ENCODE measurements at places on chromosomes 5 and 9.

- DNase-seq = no peak
These were observed 405.4 kb upstream of the ACTBL2 start for GRCh38 chr5:57887851-57888621.

GRCh38 chr5:54637654-54638053 lies 120.1 kb downstream of the SNX18 start:
- no peak for DNase-seq

DNA sequence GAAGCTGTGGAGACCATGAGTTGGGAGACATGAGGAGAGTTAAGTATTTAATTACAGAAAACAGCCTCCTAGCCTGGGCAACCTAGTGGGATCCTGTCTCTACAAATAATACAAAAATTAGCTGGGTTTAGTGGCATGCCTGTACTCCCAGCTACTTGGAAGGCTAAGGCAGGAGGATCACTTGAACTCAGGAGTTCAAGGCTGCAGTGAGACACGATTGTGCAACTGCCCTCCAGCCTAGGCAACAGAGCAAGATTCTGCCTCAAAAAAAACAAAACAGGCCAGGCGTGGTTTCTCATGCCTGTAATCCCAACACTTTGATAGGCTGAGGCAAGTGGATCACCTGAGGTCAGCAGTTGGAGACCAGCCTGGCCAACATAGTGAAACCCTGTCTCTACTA lies 52.6 kb downstream of the AQP7 start:
- no peak for DNase-seq

GRCh38 chr5:14749579-14750101 lies 85.1 kb downstream of the OTULIN start:
- DNase-seq = no peak

GRCh38 chr5:135229679-135230132 lies 169.3 kb downstream of the MACROH2A1 start:
- no peak for DNase-seq

- DNase-seq = no peak
These were observed 527.2 kb downstream of the NR2F1-AS1 start for GRCh38 chr5:93053825-93054224.

GRCh38 chr9:89410641-89411350 lies 87.1 kb downstream of the SEMA4D start:
- DNase-seq = no peak

- no peak for DNase-seq
These were observed 222.9 kb downstream of the PSAT1 start for GRCh38 chr9:78519786-78520185.

DNA sequence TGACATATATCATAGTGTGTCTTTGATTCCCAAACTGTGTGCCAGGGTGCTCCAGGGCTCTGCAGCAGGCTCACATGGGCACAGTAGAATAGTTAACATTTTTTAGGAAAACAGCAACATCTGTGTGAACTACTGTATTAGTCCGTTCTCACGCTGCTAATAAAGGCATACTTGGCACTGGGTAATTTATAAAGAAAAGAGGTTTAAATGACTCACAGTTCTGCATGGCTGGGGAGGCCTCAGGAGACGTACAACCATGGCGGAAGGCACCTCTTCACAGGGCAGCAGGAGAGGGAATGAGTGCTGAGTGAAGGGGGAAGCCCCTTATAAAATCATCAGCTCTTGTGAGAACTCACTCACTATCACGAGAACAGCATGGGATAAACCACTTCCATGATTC lies 82.7 kb downstream of the EGFLAM start:
- DNase-seq = no peak

GRCh38 chr5:141814064-141814964 lies 63.9 kb downstream of the PCDH1 start:
- peak; percentile 24 for DNase-seq

DNA sequence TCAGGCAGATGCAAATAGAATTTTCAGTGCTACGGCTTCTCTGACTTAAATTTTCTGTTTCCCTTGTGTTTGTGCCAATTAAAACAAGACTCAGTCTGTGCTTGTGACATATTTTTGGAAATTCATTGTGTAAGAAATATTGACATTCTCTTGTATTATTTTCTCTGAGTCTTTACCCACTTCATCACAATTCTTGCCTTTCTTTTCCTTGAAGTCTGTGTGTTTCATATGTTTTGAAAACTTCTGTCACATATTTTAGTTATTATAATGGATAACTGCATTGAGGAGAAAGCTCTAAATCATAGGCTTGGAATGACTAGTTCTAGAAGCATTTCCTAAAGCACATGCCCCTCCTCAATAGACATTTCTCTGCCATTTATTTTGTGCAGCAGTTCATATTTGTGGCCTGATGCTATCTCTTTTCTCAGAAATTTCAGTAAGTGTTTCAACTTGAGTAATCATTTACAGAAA lies 206.6 kb downstream of the PALM2AKAP2 start:
- DNase-seq = no peak

- no peak for DNase-seq
These were observed 35.6 kb downstream of the RBM27 start for GRCh38 chr5:146238973-146239372.

DNA sequence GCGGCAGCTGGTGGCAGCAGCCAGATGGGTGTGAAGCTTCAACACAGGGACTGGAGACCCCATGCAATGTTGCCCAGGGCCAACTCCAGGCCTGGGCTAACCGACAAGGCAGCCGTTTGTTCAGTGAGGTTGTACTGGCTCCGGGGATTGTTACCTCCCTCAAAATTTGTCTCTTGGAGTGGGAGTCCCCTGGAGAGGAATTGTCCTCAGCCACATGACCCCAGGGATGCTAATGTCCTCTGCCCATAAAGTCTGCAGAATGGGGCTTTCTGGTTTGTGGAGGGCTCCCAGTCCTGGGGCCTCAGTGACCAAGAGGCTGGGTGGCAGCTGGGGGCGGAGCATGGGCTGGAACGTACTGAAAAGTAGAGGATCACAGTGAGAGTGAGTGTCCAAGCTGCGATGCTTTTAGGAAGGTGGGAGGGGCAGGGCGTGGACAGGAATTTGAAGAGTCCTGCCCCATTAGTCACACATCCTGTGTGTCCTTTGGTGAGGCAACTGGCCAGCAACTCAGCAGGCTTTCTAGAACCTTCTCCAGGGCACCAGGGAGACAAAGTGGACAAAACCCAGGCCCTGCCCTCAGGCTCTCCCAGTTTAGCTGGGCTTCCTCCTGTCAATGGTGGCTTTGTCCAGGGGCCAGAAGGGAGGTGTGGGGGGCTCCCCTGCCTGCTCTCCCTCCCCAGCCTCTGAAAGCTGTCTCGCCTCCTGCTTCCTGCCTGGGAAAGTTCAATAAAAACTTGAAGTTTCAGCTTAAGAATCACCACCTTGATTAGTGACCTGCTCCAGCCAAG lies 114.0 kb downstream of the NSG2 start:
- no peak for DNase-seq

DNA sequence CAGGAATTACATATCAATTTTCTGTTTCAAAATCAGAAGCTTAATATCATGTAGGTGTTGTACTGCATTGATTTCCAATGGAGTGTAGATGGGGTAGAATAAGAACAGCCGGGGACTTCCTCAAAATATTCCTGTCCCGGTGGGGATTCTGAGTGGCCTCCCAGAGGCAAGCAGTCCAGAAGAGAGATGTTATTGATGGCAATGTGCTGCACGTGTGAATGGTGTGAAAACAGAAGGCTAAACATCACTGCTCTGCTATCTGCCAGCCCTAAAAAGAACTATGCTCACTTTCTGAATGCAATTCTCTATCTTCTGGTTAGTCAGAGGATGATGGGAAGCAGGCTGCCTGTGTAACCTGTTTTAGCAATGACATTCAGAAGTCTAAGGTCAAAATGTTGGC lies 91.0 kb upstream of the CKMT2 start:
- DNase-seq = no peak

GRCh38 chr9:17878810-17879370 lies 300.0 kb downstream of the SH3GL2 start:
- DNase-seq = no peak

DNA sequence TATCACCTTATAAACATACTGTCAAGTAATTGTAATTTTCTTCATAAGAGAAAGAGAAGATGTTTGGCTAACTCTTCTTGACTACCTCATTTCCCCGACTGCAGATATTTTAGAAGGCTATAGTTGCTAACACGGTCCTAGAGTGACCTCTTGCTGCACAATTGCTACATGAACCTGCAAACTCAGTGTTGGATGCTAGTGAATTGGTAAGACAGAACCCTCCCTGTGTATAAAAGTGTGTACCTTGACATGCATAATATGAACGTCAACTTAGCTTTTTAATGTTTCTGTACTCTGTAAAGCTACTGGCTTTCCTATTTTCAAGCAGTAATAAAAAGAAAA lies 46.7 kb upstream of the CER1 start:
- DNase-seq = no peak

DNA sequence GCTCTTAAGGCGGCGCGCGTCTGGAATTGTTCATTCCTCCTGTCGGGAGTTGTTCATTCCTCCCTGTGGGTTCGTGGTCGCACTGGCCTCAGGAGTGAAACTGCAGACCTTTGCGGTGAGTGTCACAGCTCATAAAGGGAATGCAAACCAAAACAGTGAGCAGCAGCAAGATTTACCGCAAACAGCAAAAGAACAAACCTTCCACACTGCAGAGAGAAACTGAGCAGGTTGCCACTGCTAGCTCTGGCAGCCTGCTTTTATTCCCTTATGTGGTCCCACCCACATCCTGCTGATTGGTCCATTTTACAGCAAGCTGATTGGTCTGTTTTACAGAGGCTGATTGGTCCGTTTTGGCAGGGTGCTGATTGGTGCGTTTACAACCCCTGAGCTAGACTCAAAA lies 1365.3 kb upstream of the WWC1 start:
- DNase-seq = no peak

- no peak for DNase-seq
These were observed 4.5 kb downstream of the FBXW5 start for GRCh38 chr9:136939996-136940525.

DNA sequence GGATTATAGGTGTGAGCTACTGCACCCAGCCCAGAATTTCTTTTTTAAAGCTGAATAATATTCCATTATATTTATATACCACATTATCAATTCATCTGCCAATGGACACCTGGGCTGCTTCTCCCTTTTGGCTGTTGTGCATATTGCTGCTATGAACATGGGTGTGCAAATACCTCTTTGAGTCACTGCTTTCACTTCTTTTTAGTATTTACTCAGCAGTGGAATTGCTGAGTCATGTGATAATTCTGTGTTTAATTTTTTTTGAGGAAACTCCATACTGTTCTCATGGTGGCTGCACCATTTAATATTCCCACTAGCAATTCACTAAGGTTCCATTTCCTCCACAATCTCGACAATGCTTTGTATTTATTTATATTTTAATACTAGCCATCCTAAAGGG lies 36.1 kb upstream of the KIF4B start:
- no peak for DNase-seq

DNA sequence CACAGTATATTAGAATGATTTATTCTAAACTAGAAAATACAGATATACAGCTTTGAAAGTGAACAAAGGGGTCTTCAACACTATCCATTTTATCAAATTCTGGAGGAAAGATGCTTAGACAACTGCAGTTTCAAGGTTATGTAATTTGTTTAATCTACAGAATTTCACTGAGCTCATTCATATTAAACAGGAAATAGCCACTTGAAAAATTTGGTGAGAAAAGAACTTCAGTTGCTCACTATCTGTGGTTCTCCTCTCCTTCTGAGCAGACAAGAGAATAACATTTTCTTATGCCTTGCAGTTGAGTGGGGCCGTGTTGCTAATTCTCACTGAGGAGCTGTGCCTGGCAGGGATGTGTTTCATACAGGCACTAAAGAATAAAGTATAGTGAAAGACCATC lies 1428.2 kb downstream of the CDH12 start:
- no peak for DNase-seq

DNA sequence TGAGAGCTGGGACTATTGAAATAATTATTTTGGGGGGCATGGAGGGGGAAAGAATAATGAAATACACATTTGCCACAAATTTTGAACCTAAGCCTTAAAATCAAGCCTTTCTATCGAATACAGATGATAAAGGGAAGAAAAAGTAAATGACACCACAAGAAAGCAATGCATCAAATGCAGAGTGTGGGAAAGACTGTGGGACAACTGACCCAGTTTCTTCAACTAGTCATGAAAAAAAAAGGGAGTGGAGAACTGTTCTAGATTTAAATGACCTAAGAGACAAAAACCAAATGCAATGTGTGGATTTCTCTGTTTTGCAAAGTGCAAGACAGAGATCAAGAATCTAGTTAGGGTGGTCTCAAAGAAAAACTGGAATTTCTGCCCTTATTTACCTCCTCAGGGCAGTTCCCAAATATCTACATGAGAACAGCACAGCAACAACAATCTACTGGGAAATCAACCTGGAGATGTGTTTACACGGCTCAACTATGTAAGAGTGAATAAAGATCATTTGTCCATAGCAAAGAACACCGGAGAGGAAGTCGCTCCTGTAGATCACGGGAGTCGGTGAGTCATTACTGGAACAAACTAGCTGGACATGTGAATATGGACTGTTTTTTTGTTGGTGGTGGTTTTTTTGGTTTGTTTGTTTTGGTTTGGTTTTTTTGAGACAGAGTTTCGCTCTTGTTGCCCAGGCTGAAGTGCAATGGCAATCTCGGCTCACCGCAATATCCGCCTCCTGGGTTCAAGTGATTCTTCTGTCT lies 145.9 kb downstream of the DROSHA start:
- DNase-seq = no peak

GRCh38 chr9:132943651-132944293 lies 644 bp downstream of the TSC1 start:
- no peak for DNase-seq

DNA sequence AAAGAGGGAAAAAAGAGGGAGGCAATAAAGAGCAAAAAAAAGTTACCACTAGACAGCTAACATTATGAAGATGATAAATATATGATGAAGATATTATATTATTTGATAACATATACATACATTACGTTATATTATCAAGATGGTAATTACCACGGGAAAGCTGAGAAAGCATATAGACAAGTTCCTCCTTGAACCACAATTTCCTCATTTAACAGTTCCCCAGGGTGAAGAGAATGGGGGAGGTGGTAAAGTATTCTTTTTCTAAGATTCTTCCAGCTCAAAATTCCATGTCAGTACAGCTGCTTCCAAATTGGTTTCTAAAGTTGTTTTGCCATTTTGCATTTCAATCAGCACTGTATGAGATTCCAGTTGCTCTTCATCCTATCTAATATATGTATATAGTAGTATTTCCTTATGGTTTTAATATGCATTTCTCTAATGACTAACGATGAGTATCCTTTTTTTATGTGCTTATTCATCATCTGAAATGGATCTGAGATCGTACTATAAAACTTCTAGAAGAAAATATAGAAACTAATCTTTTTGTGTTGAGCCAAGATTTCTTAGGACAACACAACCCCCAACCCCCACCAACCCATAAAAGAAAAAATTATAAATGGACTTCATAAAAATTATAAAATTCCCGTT lies 49.5 kb upstream of the C9orf72 start:
- DNase-seq = no peak

GRCh38 chr5:98927242-98927988 lies 1.4 kb downstream of the CHD1 start:
- DNase-seq = peak; percentile 17

DNA sequence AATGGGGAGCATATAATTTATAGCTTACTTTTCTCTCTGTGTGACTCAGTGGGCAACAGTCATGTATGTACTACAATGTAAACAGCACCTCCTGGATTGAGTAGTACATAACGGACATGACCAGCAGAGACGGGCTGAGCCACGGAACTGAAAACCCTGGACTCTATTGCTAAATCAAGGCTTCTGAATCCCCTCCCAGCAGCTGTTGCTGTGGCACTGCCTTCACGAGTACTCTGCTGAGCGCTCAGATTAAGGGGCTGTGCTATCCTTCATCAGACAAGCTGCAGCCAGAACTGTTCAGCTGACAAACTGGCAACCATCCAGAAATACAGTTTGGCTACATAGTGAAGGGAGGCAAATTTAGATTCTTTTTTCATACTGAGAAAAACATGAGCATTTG lies 131.3 kb upstream of the CCDC180 start:
- DNase-seq = no peak

Data from stimulated activated CD8-positive, alpha-beta memory T cell treated with anti-CD3 and anti-CD28 coated beads, Interleukin-4, amount 100 ng/mL, for 24 hours (primary cell).